ENCODE measurements at places on chromosomes 7 and 10. TPM values are rescaled to one million over a fixed set of nuclear protein-coding genes. Genes with fewer than 3 reads are reported as not detected.

The LLCFC1 gene
- not detected for total RNA-seq

The PTF1A gene
- total RNA-seq, result not detected

The ZNF365 gene
- total RNA-seq, result 0.25 TPM

The BHLHA15 gene
- 0.36 TPM for total RNA-seq

The FFAR4 gene
- total RNA-seq, result not detected

The CLCN1 gene
- total RNA-seq, result not detected

The MSMB gene
- total RNA-seq, result not detected

The AKR1B1 gene
- 122 TPM for total RNA-seq

The RAPGEF5 gene
- 0.46 TPM for total RNA-seq
